Colonic mucosa (tissue), 4 donors: ENCODE measurements at places on chromosomes 2 and 18.

DNA sequence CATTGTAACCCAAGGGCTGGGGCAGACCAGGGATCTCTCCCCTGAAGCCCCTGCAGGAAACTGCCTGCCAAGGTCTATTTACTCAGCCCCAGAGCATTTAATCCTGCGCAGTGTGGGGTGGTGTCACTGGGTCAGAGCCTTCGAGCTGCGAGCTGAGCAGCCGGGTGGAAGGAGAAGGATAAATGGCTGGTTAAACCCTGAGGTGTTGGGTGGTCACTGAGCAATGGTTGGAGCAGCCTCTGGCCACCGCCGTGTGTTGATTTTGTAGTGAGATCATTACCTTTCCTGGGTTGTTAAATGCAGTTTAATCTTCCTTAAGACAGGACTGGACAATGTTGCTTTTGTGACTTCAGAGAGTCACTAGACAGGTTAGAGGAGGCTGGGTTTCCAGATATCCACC, 98.1 kb downstream of the SETBP1 start:
- DNase-seq = no peak

- DNase-seq = no peak
Measured at GRCh38 chr2:40249577-40249976, 202.3 kb downstream of the SLC8A1 start.

DNA sequence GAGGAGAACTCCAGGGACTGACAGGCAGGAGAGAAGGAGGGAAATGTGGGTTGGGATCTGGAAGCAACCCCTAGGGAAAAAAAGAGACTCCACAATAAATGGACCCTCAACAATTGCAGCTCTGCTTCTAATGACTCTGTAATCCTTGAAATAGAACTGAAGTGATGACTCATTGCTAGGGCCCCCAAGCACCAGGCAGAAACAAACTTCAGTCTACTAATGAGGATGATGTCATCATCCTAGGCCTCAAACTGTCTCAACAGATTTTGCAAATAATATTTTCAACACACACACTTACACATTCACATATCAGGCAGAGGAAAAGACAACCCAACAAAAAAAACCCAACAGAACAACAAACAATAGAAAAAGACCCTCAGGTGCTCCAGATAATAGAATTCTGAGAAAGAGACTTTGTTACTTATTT, 143.3 kb downstream of the HDAC4 start:
- no peak for DNase-seq

DNA sequence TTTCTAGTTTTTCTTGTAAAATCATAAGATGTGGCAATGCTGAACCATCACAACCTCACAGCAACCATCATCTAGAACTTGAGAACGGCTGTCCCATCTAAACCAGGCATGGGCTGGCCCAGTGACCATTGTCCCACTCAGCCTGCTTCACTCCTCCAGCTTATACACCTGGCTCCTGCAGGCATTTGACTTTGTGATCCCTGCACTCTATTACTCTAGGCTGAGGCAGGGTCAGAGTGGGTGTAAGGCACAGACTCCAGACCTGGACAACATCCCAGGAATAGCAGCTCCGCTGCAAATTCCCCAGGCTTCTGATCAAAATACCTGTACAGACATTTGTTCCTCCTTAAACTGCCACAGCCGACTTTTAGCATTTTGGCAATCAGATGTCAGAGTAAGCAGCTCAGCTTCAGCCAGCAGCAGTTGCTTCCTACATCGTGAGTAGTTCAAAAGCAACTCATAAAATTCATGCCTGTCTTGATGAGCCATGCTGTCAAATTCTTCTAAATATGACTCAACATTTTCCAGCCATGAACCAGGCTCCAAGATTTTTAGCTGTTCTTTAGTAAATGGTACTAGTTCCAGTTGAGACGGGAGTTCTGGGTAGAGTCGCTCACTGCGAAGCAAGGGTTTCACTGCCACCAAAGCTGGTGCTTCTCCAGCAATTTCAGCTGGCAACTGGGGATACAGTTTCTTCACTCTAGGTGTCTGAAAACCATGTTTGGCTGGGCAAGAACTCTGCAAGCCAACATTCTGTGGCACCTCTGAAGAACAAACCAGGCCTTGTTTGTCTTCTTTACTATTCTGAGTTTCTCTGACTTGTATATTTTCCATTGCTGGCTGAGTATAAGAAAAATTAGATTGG, 12.8 kb downstream of the EPG5 start:
- DNase-seq = no peak

- DNase-seq = no peak
Measured at GRCh38 chr2:128628996-128629395, 310.3 kb upstream of the HS6ST1 start.
